ENCODE measurements at places on chromosomes 3 and 15.

DNA sequence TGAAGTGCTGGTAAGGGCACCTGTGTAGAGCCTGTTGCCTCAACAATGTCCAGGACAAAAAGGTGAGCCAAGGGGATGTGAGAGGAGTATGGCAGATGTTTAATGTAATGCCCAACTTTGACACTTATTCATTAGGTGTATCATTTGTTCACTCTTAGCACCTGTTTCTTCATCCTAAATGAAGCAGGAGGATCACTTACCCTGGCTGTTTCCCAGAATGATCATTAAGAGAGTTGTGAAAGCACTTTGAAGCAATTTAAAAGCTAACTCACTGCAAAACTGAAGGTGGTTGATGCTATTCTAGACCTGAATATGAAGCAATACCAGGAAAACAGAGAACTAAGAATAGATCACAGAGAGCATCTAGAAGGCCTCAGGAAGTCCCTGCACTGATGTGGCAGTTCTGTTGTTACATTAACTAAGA lies 3.4 kb upstream of the HHLA2 start:
- DNase-seq: no peak

GRCh38 chr3:146052791-146053310 lies 108.1 kb downstream of the PLOD2 start:
- DNase-seq: no peak

DNA sequence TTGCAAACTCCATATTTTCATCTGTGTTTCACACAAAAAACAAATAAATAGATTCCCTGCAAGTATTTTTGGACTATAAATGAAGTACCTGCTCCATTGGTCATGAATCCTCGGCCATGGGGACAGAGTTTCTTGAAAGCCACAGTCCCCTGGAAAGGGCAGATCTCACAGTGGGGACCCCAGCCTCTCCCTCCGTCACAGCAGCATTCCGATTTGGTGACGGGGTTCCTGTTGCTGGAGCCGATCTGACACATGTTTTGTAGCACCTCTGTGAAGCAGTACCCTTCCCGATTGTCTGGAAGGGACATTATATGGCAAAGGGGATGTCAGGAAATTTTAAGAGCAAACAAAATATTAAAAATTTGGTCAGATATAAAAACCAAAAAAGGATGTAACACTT lies 96.2 kb downstream of the DUT start:
- DNase-seq: no peak

GRCh38 chr15:67931861-67932260 lies 92.0 kb upstream of the RNU6-1 start:
- DNase-seq: no peak

DNA sequence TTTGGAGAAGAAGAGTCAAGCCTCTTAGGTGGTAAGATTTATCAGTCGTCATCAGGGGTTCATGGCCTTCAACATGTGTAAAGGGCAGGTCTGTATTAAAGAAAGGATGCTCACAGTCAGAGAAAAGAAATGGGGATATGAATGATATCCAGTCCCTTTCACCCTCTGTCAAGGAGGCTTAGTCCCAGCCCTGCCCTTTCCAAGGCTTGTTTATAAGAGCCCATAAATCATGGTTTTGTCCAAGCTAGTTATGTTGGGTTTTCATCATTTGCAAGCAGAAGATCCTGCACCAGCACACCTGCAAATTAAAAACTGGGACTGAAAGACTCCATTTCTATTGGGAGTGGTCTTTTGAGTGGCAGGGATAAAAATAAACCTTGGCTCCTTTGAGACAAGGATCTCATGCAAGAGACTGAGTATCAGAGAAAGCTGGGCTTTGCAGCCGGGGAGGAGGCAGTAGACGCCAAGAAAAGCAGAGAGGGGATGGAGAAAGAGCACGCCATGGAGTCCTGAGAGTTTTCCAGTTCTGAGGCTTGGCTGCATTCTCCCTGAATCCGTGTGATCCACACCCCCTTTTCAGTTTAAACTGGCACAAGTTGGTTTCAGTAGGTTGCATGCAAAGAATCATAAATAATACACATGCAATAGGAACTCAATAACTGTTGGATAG lies 12.6 kb upstream of the PDIA5 start:
- no peak for DNase-seq

GRCh38 chr3:119570229-119570628 lies 9.1 kb upstream of the ADPRH start:
- no peak for DNase-seq

Measured in SHP77 (cell line).